Activated T-helper 2 cell treated with anti-CD3 and anti-CD28 coated beads, Interferon-gamma antibody, Interleukin-2, Interleukin-4, amounts not matched to agents 10 μg/mL and 5 μg/mL and 100 μg/mL, durations not matched to agents 14 hours and 24 hours and 36 hours (primary cell): ENCODE measurements at places on chromosomes 13 and 19. TPM values are rescaled to one million over a fixed set of nuclear protein-coding genes. Genes with fewer than 3 reads are reported as not detected.

TMC4 gene
- 0.16 and 0.37 TPM in 2 replicates for total RNA-seq

- no peak overlapping the region for H3K27ac ChIP-seq
- H3K36me3 ChIP-seq, result peaks cover 54% of the 10 kb centered on the region
- no peaks in the 10 kb centered on the region for H3K27me3 ChIP-seq
- DNase-seq, result no peak
Observed at GRCh38 chr13:52414051-52414450, 8.1 kb upstream of the THSD1 start.

GRCh38 chr13:31797154-31797775, 57.9 kb downstream of the RXFP2 start:
- H3K36me3 ChIP-seq, result no peaks in the 10 kb centered on the region
- peaks cover 5% of the 10 kb centered on the region for H3K4me1 ChIP-seq
- DNase-seq, result no peak

ACTN4 gene
- total RNA-seq, result 329 and 334 TPM in 2 replicates

LPAR6 gene
- total RNA-seq, result 4.5 and 5.8 TPM in 2 replicates

DNA sequence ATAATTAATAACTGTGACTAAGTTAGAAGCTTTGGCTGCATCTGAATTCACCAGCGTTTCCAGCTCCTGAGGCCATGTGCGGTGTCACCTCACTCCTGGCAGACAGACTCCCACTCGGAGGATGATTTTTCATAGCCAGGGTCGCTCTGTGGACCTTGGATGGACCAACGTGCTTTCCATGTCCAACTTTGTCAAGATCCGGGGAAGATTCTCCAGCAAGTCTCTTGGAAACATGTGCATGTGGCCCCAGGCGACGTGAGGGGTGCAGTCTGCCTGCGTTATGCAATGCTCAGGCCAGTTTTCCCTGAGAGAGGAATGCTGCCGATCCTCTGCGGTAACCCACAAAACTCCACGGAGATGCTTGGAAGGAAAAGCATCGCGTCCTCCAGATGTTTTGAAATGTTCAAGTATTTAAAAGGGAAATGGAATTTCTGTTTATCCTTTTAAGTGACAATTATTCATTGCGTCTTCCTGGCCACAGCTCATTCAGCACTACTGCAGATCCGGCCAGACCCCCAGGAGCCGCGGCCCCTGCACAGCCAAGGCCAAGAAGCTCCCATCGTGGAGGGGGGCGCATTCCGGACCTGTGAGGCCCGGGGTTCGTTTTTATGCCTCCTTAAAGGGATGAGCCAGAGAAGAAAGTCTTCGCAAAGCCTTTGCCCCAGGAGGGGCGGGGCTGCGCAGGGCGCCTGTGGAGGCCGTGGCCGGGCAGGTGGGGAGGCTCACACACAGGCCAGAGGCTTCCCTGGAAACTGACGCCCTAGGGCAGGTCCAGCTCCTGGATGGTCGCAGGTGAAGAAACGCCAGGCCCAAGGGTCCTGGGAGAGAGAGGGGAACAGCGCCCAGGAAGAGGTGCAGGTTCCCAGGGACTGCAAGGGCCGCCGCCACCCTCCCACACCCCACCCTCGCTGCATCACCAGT, 46.0 kb downstream of the C13orf46 start:
- no peak for DNase-seq
- no peak overlapping the region for H3K27ac ChIP-seq
- H3K4me3 ChIP-seq, result no peak overlapping the region

DNA sequence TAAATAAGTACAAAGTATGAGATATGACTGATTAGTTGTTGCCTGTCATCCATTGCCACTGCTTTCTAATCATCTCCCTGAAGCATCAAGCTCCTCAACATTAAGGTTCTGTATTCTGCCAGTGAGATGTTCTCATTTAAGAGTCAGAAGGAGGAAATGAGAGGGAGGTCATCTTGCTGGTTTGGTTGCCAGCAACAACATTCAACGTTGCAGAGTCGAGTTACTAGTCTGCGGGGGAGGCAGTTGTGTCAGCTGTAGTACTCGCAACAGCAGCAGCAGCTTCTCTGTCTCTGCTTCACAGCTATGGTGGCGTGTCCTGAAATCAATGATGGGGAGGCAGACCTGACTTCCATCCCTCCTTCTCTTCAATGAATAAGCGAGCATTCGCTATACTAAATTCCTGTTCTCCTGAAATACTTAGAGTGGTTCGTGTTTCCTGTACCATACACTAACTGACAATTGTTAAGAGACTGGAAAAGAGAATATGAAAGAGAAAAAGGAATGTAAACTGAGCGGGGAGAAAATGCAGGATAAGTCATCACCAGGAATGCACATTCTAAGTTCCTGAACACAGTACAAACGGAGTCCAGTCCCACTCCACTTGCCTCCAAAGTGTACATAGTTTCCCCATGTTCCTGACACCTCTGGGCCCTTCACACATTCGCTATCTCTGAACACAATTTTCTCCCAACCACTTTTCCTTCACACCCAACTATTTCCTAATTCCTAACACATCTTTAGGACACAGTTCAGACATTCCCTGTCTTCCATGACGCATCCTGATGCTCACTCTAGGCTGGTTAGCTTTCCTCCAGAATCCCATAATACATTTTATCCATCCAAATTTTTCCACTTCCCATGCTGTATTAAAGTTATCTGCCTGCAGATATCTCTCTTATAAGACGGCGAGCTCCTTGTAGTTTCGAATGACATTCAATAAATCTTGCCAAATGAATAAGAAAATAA, 263.0 kb downstream of the KLF12 start:
- H3K4me1 ChIP-seq, result peaks cover 3% of the 10 kb centered on the region
- H3K27ac ChIP-seq, result no peak overlapping the region
- no peaks in the 10 kb centered on the region for H3K36me3 ChIP-seq
